ENCODE measurements at places on chromosomes 6 and 20.

DNA sequence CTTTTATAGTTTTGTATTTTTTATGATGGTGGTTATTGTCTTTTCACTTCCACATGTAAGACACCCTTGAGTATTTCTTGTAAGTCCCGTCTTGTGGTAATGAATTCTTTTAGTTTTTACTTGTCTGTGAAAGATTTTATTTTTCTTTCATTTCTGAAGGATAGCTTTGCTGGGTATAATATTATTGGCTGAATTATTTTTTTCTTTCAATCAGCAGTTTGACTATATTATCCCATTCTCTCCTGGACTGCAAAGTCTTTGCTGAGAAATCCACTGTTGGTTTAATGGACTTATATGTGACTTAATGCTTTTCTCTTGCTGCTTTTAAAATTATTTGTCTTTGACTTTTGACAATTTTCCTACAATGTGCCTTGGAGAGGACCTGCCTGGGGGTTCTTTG, 13.8 kb downstream of the KIF25 start:
- DNase-seq: no peak

GRCh38 chr20:6489361-6490171, 277.9 kb upstream of the BMP2 start:
- no peak for DNase-seq

DNA sequence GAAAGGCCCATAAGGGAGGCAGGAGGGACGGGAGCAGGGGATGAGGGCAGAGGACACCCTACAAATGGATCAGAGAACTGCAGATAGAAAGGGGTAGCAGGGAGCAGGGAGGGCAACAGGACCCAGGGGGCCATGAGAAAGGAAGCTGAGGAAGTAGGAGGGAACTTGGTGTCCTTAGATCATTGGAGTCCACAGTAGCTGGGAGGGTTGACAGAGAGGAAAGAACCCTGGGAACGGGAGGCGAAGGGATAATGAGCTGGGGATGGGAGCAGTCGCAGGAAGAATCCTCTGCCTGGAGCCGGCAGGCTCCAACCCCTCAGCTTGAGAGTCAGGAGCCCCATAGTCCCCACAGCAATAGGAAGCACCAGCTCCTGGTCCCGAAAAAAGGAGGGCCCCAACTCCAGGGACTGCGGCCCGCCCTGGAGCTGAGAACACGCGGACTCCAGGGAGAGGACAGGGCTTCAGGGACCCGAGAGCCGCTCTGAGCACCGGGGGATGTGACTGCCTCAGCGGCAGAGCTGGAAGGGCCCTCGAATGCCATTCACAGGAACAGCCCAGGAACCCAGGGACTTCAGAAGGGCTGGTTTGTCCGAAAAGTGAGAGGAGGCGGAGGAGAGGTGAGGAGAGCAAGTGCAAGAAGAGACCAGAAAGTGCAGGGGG, 32.7 kb downstream of the HLA-A start:
- DNase-seq: no peak

GRCh38 chr6:106574741-106575458, 54.4 kb downstream of the RTN4IP1 start:
- no peak for DNase-seq

GRCh38 chr6:143241911-143242310, 181.2 kb downstream of the AIG1 start:
- no peak for DNase-seq

- peak; percentile 59 for DNase-seq
Observed at GRCh38 chr6:139323511-139324300, 31.9 kb upstream of the TXLNB start.

GRCh38 chr6:136923116-136923953, 1.2 kb downstream of the SLC35D3 start:
- no peak for DNase-seq

DNA sequence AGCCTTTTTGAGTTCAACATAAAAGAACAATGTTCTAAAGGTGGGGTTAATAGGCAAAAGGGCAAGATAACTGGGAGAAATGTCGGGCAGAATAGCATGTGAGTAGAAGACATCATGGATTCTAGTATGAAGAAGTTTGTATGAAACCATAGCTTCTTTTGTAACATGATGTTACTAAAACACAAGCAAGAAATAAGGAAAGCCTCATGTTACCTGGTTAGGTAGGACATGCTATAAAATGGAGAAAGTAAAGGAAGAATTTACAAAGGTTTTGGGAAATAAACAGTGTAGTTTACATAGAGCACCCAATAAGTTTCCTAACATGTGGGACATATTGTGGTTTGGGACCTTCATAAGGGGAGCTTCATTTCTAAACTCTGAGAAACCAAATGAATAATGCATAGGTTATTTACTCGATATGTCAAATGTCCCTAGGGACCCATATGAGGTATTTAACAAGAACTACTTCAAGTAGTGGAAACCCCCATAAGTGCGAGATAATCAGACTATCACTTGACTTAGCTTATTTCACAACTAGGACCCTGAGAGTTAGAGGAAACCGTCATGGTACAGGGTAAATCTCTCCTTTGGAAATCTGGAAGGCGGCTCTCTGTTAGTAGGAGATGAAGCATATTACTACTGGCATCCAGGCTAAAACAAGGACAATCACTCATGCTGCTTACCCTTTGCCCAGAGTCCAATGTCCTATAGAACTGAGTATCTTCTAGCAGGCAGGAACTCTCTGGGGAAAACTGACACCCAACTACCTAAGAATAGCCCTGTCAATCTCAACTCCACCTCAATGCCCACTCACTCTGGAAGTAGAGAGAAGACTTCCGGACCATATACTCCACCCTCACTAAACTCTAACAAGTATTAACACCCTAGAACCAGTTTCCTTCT, 57.5 kb downstream of the ILRUN start:
- no peak for DNase-seq

DNA sequence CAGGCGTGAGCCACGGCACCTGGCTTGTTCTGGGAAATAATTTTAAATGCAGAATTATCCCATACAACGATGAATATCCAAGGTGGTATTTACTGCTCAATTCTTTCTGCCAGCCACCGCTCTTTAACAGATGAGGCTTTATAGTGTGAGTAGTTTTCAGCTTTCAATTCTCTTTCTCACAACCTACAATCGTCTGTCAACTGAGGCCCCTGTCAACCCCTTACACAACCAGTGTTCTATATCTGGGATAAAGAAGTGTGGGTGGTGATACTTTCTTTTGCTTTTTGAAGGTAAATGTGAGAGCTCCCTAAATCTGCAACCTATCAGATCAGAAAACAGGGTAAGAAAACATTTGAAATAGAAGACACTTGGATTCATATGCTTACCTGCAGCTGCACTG, 22.5 kb downstream of the STAU1 start:
- no peak for DNase-seq

DNA sequence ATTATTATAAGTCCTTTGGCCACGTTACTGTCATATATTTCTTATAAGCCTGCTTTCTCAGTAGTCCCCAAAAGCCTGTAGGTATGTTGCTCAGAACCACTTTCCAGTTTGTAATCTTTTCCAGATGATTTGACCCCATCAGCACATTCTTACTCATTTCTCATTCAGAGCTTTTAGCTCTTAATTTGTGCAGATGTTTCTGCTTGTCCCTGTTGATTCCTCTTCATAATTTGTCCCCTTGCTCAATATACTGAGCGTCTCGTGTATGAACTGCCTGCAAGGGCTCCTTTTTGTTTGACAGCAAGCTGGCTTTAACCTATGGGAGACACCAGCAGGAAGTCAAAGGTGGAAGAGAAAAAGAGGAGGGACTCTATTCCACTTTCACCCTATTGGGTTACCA, 733.8 kb upstream of the GJE1 start:
- no peak for DNase-seq

All from stimulated activated CD8-positive, alpha-beta memory T cell treated with anti-CD3 and anti-CD28 coated beads, Interleukin-4, amount 100 ng/mL, for 1 hour (primary cell).